Cortex of kidney (tissue), 1 donor: ENCODE measurements at places on chromosomes 16 and 17.

- no peak for DNase-seq
Observed at GRCh38 chr16:16154281-16154951, 68.9 kb downstream of the ABCC6 start.

DNA sequence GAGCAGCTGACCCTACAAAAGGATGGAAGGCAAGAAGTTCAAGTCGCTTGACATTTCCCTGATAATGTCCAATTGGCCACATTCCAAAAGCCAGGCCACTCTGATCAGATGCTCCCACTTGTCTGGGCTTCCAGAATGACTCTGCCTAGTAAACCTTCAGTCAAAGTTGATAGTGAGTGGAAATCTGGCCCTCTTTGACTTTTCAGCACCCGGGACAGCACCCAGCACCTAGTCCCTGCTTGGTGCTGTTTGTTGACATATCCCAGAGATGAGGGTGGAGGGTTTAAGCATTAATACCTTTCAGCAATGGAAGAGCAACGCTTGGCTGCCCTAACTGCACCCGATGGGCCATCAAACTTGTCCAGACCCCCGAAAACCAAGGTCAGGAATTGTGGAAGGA lies 131.3 kb downstream of the AIPL1 start:
- no peak for DNase-seq

- DNase-seq: no peak
Observed at GRCh38 chr17:80005360-80006338, 30.0 kb downstream of the TBC1D16 start.

DNA sequence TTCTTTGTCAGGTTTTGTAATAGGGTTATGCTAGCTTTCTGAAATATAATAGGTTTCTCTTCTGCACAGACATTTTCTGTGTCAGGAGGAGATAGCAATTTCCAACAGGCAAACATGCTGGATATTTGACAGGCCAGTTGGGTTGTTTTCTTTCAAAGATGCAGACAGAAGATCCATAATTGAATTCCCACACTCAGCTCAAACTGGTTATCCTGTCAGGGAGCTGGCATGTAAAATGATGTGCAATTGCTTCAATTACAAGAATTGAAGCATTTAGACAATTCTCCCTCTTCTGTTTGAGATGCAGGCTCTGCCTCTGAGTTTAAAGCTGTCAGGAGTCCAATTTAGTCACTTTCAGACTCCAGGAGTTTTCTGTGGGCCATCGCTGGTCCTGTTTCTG lies 146.2 kb upstream of the ZKSCAN2 start:
- DNase-seq: no peak

- no peak for DNase-seq
Observed at GRCh38 chr17:59748591-59748990, 41.1 kb downstream of the VMP1 start.

- DNase-seq: no peak
Observed at GRCh38 chr17:49029801-49030200, 32.6 kb downstream of the IGF2BP1 start.

- no peak for DNase-seq
Observed at GRCh38 chr17:42598905-42599304, 10.3 kb downstream of the RETREG3 start.

- no peak for DNase-seq
Observed at GRCh38 chr16:84067640-84068039, 25.0 kb upstream of the SLC38A8 start.

- no peak for DNase-seq
Observed at GRCh38 chr16:1424028-1424427, 3.5 kb upstream of the UQCC4 start.

DNA sequence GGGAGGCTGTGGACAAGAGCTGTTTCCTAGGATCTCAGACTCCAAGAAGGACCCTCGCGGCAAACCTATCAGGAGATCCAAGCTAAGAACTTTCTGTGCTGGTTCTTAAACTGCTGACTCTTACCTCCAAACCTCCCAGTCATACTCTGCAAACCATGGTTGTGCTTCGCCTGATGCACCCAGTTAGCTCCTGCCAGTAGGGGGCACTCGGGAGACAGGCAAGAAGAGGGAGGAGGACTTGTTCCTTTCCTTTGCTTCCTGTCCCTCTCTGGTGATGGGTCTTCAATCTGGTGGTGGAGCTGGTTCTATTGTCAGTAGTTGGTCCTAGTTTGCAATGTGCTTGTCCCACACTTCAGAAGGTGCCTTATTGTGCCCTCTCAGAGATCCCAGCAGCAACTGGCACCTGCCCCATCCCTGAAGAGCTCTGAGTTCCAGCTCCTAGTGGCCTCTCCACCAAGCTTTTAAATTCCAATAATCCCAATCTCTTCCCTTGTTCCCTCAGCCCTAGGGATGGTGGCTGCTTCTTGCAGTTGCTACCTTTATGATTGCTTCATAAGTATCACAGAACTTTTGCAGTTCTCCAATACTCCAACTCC lies 113.5 kb upstream of the RPL38 start:
- DNase-seq: no peak

DNA sequence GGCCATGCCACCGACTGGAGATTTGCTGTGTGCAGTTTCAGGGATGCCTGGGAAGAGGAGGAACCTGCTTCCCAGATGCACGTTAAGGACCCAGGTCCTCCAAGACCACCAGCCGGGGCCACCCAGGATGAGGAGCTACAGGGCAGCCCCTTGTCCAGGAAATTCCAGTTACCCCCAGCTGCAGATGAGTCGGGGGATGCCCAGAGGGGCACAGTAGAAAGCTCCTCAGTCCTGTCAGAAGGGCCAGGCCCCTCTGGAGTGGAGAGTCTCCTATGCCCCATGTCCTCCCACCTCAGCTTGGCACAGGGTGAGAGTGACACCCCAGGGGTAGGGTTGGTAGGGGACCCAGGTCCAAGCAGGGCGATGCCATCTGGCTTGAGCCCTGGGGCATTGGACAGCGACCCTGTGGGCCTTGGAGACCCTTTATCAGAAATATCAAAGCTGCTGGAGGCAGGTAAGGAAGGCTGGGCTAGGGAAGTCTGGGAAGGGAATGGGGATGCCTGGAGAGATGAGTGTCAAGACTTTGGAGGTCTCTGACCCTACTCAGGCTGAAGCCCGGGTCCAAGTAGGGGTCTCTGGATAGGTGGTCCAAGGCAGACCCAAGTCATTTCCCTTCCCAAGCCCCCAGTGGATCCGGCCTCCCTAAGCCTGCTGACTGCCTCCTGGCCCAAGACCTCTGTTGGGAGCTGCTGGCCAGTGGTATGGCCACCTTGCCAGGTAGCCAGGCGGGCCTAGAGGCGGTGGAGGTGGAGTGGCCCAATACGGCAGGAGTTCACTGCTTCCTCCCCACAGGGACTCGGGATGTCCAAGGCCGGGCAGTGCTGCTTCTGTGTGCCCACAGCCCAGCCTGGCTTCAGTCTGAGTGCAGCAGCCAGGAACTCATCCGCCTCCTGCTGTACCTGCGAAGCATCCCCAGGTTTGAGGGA lies 1.0 kb downstream of the PLEKHG4 start:
- DNase-seq: no peak

DNA sequence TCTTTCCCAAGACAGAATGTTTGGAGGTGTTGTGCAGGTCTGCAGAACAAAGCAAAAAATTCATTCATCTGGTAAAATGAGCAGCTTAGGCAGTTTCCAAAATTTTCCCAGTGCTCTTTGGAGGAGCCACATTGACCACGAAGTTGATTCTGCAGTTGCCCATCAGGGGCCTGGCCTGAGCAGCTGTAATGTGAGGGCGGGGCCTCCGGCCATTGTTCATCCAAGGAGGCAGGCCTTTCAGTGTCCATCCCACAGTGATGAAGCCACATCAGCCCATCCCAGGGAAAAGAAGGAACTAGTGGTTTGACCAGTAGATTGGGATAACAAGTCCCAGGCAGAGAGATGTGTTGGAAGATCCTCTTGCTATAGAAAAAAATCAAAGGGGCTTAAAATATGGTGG lies 10.1 kb downstream of the UBFD1 start:
- DNase-seq: no peak

- DNase-seq: no peak
Observed at GRCh38 chr17:77873500-77874302, 84.8 kb upstream of the TNRC6C start.

DNA sequence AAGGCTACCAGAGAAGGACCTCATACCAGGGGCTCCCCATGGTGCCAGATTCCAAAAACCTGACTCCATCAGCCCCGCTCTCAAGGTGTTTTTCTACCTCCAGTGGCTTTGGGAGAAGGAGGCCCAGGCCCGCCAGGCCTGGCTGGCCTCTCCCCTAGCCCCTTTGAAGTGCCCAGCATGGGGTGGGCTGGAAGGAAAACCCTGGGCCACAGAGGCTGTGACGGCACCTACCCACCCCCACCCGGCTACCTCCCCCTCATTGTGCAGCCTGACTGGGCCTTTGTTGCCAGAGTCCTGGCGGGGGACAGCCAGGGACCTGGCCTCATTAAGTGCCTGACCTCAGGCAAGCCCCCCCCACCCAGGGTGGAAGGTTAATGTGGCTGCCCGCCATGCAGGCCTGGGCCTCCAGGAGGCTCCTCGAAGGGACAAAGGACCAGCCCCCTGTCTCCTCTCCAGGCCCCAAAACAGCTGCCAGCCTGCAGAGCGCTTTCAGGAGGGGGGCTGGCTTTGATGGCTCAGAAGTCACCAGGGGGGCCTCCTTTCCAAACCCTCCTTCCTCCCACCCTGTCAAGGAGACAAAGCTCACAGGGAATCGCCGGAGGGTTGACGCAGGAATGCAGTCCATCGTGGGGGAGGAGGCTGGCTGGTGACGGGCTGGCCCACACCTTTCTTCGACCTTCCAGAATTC lies 159.4 kb downstream of the ZNF423 start:
- DNase-seq: no peak

- DNase-seq: no peak
Observed at GRCh38 chr17:79191270-79191934, 116.8 kb downstream of the ENGASE start.

DNA sequence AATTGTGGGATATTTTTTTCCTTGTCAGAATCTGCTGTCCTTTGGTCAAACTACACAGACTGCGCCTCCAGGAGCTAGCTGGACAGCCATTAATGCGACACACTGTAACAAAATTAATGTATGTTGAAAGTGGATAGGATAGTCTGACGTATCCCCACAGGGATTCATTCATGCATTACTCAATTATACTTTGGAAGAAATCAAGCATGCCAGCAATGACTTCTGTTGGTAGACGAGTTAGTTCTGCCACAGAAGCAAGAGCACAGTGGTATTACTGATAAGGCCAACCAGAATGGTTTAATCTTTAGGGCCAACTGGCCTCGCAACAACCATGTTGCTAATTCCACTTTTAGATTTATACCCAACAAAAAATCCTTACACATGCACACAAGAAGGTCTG lies 106.4 kb upstream of the TOB1 start:
- no peak for DNase-seq

GRCh38 chr16:21710938-21711337 lies 47.2 kb downstream of the OTOA start:
- DNase-seq: no peak

DNA sequence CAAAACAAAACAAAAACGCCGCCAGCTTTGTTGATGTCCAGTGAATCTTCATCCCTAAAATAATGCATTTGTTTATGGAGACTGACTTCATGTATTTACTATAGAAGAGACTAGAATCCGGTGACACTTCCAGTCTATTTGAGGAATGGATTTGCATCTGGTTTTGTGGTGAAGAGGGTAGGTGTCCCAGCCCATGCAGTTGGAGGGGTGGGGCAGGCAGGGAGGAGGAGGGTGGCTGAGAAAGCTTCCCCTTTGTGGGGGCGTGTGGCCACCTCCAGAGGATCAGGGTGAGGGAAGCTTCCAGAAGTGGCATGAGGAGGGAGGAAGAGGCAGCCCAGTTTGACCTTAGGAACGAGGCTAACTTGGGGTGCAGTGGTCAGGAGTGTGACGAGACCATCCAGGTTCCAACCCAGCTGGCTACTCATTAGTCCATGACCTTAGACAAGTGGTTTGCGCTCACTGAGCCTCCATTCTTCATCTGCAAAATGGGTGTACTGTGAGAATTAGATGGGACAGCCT lies 69.5 kb downstream of the CMIP start:
- no peak for DNase-seq

- no peak for DNase-seq
Observed at GRCh38 chr16:70738083-70738977, 52.5 kb upstream of the MTSS2 start.

- no peak for DNase-seq
Observed at GRCh38 chr16:81815429-81815766, 36.3 kb downstream of the PLCG2 start.

DNA sequence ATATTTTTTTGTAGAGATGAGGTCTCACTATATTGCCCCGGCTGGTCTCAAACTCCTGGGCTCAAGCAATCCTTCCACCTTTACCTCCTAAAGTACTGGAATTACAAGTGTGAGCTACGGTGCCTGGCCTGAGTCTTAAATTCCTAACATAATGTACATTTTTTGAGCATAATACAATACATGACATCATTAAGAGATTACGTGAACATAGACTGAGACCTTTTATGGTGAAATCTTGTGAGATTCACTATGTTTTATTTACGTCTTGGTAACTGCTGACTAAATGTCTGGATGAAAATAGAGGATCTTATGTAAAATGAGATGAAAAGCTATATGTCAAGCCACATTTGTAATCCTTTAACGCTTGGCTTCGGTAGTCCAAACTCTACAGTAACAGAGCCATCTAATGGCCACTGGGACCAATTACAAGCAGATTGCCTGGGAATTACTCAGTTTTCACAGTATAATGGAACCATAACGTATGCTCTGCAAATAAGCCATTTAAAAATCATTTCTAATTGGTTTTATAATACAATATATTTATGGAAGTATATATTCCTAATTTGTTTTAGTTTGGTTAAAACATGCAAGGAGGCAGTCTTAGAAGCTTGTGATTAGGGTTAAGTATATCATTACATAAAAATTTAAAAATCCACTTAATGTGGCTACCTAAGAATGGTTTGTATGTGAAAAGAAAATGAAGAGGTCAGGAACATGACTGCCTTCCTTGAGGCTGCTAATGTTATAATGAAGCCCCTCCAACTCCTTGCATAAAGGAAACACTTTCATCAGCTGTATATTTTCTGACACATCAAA lies 8.1 kb upstream of the EFCAB13 start:
- DNase-seq: no peak

DNA sequence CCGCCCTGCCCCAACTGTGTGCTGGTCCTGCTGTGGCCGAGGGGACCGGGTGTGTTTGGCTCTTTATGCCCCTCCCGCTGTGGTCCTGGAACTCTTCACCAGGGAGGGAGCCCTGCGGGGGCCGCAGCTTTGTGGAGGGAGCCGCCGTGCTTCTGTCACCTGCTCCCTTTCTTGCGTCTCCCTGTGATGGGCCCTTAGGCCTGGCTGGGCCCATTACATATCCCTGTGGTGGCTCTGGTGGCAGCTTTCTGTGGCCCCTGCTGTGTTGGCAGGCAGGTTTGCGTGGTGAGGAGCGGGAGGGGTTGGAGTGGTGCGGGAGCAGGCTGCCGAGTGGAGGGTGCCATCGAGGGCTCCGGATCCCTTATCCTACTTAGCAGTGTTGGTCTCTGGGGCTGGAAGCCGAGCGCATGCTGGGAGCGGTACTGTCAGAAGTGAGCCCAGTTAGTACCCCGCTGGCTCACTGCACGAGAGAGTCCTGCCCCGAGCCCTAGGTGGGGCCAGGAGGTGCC lies 60.4 kb downstream of the PDPK1 start:
- no peak for DNase-seq

- DNase-seq: no peak
Observed at GRCh38 chr16:55678161-55678821, 22.5 kb downstream of the SLC6A2 start.
